Activated CD4-positive, alpha-beta memory T cell treated with anti-CD3 and anti-CD28 coated beads for 36 hours (primary cell): ENCODE measurements at places on chromosomes 3 and 15.

GRCh38 chr3:31635545-31635944 lies 102.8 kb downstream of the STT3B start:
- no peak for DNase-seq

DNA sequence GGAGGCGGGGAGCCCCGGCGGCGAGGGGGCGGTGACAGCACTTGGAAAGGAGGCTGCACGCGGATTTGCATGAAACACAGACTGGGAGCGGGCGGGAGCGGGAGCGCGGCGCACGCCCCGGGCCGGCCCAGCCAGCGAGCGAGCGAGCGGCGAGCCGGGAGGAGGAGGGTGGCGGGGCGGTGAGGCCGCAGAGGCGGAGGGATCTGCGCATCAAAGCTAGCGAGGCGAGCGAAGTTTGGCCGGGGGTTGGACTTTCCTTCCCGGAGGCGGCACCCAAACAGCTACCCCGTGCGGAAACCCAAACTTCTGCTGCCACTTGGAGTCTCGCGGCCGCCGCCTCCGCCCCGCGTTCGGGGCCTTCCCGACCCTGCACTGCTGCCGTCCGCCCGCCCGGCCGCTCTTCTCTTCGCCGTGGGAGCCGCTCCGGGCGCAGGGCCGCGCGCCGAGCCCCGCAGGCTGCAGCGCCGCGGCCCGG lies at the start of gene SMAD3:
TSS of gene SMAD3 (plus strand) at position 72 of the 475 bp plus-strand sequence. CDS start 553 bp downstream, outside the sequence.
- DNase-seq: peak; percentile 86

DNA sequence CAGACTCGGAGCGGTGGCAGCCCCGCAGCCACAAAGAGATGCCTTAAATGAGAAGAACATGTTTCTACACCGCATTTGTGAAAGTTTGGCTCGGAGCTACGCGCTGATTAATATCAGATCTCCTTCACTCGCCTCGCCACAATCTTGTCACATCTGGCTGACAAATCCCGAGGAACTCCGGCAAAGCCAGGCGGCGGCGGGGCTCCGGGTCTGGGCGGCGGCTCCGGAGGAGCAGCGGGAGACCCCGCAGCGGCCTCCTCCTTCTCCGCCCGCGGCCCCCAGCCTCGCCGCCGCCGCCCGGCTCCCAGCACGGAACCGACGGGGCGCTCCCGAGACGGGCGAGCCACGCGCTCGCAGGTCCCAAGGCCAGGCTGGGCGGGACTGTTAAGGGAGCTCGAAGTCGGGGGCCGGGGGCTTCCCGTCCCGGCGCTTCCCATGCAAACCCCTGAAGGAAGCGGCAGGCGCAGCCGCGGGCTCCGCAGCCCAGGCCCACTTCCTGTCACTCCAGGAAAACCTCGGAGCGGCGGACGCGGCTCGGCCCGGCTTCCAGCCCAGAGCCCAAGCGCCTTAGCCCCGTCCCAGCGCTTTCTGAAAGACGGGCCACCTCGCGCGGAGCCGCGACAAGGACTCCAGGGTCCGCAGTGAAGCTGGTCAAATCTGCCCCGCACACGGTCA lies 1.2 kb downstream of the BNC1 start:
- no peak for DNase-seq

DNA sequence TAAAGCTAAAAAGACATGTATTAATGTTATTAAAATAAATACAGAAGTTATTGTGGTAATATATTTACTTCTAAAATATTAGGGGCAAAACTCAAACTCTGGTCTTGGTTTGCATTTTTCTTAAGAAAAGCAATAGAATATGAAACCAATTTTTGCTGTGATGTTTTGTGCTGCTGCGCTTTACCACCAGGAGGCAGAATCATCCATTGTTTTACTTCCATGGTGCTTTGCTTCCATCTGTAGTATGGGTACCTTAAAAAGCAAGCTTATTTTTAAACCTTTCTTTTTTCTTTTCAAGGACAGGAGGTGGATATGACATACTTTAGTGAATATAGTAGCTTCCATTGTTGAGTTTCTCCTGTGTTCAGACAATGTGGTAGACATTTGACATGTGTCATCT lies 46.6 kb upstream of the MRPL3 start:
- DNase-seq: peak; percentile 19

DNA sequence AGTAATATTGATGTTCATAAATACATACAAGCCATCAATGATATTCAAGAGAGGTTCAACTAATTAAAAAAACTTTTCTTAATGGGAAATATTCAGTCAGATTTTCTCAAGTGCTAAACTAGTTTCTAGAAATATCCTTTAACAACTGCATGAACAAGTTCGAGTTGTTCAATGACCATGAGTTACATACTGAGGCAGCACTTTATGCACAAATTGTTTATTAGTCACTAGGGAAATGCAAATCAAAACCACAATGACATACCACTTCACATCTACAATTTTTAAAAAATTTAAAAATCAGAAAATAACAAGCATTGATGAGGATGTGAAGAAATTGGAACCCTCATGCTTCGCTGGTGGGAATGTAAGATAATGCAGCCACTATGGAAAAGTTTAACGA lies 62.4 kb downstream of the RAD18 start:
- DNase-seq: no peak
